Activated T-helper 1 cell treated with anti-CD3 and anti-CD28 coated beads, Interleukin-2, amount 50 U/mL, for 16 hours (primary cell): ENCODE measurements at places on chromosomes 6 and 20.

DNA sequence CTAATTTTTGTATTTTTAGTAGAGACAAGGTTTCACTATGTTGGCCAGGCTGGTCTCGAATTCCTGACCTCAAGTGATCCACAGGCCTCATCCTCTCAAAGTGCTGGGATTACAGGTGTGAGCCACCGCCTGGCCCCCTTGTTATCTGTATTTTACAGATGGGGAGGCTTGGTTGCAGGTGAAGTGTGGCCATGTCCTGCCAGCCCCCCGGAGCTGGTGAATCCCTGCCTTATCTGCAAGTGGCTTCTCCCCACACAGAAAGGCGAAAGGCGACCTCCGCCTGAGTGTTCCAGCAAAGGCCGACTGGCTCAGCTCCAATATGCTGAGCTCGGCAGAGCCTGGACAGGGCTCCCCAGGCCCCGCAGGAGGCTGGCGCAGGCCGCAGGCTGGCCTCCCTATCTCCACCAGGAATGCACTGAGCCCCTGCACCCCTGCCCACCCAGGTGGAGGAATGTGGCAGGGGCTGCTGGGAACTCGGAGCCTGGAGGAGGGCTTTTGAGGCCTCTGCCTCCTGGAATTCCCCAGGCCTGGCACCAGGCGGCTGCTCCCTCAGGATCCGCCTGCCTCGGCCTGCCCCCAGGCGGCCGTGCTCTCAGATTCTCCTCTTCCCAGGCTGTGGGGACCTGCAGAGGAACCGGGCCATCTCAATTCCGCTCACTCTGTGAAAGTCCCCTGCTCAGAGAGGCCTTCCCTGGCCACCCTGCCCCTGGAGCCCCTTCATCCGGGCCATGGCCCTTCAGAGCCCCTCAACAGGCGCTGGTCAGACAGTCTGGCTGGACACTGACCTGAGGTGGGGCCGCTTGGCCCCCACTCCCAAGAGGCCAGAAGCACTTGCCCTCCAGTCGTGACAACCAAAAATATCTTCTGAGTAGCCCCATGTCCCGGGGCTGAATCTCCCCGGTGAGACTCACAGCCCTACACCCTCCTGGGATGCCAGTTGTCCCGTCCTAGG, 9.3 kb upstream of the LAMA5 start:
- DNase-seq = no peak

DNA sequence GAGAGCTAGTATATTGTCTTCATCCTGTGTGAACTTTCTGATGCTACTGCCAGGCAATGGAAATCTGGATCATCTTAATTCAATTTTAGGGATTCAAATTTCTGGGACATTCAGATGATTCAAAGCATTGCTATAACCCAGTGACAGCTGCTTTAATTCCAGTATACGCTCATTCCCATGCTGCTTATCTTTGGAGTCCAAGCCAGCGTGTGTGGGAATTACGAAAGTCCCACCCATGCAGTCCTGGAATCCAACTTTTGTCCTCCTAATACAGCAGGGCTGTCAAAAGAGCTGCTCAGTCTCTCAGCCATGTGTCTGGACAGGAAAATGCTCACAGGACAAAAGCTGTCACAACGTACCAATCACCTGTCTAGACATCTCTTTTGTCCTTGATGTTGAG, 219.8 kb downstream of the LAMA2 start:
- no peak for DNase-seq

DNA sequence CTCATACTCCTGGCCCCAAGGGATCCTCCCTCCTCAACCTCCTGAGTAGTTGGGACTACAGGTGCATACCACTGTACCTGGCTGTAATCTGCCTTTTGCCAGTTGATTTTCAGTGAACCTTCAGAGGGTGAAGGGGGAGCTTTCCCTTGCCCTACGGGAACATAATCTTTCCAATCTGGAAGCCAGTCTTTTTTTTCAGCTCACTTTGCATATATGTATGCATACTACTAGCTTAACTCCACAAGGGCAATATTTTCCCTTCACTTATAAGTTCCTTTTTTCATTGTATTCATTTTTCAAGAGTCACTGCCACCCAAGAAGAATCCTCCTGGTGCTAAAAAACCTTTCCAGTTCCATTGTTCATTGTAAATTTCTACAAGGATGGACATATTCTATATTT, 53.4 kb upstream of the GCM1 start:
- DNase-seq = no peak

DNA sequence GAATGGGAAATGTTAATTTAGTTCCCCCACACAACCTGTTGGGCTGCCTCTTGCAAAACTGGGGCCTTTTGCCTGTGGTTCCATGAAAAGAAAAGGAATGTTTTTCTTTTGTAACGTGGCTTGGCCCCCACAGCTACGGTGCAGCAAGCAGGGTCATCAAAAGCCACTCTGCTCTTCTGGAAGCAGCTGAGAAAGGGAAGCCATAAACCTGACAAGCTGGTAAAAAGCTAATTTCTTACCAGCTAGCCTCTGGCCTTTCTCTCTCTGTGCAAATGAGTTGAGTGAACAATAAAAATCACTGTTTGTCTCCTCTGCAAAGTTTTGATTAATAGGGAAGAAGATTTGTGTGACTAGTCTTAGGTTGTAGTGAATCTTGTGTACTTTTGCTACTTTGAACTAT, 23.5 kb upstream of the NOTCH4 start:
- DNase-seq = no peak

DNA sequence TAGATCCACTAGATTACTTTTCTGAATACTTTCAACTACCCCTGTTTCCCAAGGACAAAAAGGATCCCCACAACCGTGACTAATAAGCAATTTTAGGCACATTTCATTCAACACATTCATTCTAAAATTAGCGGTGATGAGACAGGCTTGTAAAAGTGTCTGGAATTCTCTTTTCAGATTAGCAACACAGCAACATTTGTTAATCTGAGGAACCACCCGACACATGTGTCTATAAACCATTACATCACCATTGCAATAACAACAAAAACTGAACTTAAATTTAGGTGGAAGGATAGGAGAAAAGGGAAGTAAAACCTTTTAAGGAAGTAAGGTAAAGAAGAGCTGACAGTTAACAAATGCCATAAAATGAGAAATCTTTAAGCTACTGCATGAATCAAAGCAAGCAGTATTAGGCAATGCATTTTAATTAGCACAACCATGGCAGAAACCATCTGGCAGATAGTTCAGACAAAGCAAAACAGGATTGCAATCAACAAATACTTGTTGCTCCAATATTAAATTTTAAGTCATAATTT, 49.1 kb downstream of the MAP3K7 start:
- no peak for DNase-seq

DNA sequence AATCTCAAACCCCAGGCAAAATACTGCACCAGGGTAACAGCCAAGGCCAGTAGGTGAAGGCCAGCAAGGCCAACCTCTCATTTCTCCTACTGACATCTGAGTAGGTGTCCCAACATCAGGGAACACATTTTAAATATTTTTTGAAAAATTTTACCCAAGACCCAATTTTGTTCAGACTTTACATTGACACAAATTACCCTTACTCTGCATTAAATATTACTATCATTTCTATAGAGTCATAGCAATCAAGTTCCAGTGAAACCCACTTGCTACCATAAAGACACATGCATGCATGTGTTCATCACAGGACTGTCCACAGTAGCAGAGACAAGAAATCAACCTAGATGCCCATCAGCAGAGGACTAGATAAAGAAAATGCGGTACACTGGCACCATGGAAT, 99.9 kb downstream of the NRN1 start:
- no peak for DNase-seq

DNA sequence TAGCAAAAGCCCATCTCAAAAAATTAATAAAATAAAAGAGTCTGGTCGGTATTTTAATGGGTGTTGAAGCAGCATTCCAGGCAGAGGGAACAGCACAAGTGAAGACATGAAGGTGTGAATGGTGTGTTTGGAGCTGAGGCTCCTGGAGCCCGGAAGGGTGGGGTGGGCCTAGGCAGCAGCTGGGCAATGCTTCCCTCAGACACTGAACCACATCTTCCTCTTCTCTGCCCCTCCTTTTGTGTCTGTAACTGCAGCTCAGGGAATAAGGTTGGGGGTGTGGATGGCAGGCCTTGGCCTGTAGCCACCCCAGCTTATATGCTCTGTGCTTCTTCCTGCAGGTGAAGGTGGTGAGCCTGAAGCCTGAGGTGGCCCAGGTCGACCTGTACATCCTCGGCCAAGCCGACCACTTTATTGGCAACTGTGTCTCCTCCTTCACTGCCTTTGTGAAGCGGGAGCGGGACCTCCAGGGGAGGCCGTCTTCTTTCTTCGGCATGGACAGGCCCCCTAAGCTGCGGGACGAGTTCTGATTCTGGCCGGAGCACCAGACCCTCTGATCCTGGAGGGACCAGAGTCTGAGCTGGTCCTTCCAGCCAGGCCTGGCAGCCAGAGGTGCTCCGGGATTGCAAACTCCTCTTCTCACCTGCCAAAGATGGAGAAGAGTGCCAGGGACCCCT, 26.6 kb downstream of the POFUT1 start:
- no peak for DNase-seq

GRCh38 chr20:58213121-58213520, 15.3 kb downstream of the ANKRD60 start:
- DNase-seq = no peak

DNA sequence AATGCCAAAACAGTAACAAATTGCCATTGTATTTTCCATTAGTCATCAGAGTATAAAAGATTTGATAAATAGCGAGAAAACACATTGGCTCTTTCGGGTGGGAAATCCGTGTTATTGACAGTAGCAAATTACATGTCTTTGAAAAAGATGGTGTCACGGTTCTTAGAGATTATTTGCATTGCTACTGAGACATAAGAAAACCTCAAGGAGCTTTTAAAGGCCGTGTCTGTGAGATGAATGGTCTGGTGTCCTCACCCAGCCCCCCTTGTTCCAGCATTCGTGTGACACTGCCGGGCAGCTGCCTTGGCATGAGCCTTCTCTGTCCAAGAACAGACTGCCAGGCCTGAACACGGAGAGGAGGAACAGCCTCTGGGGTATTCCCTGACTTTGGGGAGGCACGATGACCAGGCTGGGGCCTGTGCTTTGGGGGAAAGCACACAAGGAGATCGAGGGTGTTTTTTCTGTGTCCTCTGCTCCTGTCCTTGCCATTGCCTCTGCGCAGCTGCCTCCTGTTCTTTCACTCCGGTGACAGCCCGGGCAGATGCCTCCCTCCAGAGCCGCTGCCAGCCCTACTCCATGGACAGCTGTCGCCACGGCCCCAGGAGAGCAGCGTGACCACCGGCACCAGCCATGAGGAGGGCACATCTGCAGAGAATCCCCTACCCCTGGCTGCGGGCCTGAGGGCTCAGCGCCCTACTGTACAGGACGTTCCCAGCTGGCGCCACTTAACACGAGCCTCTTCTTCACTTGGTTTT, 167.7 kb upstream of the CDYL start:
- no peak for DNase-seq

DNA sequence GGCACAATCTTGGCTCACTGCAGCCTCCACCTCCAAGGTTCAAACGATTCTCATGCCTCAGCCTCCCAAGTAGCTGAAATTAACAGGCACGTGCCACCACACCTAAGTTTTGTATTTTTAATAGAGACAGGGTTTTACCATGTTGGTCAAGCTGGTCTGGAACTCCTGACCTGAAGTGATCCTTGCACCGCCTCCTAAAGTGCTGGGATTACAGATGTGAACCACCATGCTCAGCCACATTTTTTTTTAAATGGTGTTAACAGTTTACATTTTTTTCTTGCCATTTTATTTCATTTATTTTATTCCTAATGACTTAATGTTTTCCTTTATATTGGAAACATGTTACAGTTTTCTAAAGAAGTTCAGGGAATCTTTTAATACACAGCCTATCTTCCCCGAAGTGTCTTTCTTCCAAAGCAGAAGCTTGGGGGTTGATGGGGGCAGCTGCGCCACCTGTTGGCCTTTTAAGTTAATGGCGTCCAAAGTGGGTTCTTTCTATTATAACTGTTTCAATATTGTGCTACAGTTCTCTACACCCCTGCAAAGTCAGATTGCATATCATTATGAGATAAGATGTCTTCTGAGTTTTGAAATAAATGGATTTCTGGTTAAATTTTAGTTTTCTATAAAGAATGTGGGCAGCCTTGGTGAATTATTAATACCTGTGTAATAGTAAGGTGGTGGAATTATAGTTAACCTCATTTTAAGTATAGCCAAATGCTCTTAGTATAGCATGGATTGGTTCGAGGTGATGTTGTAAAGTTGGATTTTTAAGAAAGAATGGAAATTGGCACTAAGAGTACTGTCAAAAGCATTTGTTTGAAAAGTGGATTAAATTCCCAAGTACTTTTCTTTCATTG, 42.0 kb upstream of the PLCG1 start:
- DNase-seq = peak; percentile 27

GRCh38 chr6:78910591-78911171, 43.3 kb downstream of the IRAK1BP1 start:
- no peak for DNase-seq

DNA sequence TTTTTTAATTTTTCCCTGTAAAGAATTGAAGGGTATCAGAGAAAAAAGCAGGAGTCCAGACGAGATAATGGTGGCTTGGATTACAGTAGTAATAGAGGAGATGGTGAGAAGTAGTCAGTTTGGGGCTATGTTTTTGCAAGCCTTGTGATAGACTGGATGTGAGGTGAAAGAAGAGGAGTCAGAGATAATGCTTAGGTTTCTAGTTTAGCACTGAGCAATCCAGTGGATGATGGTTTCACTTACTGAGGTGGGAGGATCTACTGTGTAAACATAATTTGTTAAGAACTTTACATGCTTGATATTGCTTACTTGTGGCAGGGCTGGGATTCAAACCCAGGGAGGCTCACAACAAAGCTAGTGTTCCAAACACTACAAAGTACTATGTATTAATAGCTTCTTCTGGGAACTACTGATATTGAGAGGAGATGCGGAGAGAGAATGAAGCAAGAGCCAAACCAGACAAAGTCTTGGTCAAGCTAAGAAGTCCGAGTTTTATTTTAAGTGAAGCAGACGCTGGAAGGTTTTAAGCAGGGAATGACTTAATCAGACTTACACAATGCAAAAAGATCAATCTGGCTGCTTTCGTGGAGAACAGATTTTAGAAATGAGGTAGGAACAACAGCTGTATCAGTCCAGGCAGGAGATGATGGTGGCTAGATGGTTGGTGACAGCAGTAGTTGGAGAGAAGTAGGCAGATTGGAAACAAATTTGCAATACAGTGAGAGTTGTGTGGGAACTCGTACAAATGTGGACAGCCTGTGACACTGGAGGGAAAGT, 58.0 kb downstream of the ZFAND3 start:
- DNase-seq = no peak

DNA sequence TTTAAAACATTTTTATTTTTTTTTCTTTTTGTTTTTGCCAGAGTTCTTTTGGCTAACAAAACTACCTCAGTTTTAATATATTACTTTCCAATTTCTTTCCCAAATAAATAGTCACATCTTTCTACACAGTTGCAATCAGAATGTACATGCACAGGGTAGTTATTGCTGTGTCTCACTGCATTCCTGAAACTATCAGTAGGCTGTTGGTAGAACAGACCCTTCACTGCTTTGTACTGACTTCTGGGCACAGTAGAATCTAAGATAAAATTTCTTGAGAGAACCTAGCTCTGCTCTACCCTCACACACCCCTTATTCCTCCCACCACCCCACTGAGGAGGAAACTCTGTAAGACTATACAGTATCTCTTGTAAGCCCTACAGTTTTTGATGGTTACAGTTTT, 19.9 kb downstream of the TPX2 start:
- no peak for DNase-seq
